ENCODE measurements at places on chromosomes 4 and X.

DNA sequence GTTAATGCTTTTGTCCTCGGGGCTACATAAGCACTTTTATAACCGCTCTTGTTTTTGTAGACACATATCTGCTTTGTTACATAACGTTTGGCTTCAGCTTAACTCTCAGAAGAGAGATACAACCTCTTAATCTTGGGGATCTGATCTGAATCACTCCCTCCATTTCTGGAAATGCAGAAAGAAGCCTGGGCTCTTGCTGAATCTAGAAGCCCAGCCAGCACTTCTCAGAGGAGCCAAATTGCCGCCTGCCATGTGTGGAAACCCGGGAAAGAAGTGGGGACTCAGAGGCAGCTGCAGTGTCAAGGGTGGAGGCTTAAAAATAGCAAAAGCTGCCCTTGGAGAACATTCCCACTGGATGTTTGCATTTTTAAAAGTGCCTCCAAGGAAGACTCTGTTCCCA, 69.3 kb upstream of the LDB2 start:
- DNase-seq = peak; percentile 31

- no peak for DNase-seq
Measured at GRCh38 chrX:114581528-114582263, 2.2 kb upstream of the HTR2C start.

DNA sequence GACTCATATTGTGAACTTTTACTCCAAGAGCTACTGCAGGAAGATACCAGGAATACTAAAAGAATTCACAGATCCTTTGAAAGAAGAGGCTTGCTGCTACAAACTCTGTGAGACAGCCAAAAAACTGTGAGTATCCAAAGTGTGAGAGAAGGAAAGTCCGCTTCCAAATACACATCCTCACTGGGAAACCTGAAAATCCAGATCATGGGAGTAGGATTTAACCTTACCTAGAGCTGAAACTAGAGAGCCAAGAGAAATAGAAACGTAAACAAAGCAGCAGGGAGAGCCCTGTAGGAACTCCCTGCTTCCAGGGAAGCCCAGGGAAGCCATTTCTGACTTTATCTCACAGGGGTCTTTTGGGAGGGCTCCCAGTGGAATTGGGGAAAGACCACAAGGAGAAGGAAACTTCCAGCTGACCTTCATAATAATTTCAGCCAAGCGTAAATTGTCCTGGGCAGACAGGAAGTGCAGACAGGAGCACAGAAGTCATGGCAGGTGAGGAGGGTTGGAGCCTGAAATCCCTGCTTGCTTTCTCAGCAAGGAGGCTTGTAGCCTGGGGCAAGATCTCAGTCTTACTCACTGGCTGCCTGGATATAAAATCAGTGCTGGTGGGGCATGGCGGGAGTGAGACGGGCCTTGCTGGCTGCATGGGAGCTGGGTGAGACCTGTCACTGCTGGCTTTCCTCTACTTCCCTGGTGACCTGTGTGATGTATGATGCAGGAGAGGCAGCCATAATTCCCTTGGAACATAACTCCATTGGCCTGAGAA, 26.2 kb upstream of the NFKB1 start:
- DNase-seq = no peak

DNA sequence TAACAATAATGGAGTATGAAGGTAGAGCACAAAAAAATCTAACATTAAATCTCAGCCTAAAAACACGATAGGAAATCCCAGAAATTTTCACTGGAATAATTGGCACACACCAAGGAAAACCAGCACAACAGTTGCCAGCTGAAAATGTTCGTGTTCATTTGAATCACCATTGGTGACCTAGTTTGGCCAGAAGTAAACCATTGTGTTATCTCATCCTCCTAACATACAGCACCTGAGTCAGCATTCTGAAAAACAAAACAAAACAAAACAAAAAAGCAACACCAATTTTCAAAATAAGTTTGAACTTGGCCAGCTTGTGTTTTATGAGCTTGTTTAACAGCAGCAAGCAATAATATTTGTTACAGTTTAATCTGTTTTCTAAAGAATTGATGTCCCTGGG, 41.1 kb downstream of the UCHL1 start:
- DNase-seq = no peak

DNA sequence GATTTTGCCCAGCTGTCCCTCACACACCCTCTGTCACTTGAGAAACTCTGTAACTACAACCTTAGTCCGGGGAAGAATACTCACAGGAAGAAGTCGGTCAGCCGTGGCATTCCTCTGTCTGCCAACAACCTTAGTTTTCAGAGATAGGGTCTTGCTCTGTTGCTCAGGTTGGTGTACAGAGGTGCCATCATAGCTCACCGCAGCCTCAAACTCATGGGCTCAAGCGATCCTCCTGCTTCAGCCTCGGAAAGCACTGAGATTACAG, 12.2 kb upstream of the SPCS3 start:
- DNase-seq = no peak

DNA sequence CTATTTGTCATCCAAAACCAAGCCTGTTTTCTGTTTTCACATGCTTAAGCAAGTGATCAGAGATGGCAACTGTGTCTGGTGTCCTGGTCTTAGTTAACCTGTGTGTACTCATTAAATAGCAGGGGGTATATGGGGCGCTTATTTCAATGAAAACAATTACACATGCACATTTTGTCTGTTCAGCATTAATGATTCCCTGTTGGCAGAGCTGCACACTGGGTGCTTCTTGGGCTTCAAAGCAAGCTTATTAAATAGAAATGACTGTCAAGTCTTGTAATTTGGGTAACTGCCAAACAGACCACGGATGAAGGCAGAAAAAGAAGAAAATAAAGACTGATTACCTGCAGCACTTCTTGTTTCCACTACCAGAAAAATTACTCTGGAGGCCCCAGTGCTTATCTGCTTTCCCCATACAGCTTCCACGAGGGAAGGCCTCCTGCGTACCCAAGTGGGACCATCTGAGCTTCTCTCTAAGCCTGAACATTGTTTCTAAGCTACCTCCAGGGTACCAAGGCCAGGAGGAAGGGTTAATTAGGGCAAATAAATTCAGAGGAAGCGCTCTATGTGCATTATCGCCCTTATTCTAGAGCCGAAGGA, 107.2 kb upstream of the TBL1X start:
- DNase-seq = no peak

DNA sequence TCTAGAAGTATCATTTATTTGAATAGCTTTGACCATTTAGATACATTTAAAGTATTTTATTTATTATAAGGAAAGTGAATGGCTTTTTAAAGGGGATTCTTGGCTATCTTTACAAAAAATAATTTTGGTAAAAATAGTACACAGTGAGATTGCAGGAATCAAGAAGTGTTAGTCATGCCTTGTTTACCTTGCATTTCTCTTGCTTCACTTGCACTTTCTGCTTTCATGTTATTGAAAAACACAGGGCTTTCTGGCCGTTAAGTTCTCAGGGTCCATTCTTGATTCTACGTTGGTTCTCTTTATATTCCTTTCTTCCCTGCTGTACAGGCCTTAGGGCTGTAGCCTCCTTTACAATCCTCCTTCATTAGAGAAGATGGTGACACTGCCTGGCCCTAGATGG, 21.8 kb upstream of the SEC24D start:
- no peak for DNase-seq

GRCh38 chrX:153818571-153819383, 11.6 kb downstream of the PDZD4 start:
- no peak for DNase-seq

DNA sequence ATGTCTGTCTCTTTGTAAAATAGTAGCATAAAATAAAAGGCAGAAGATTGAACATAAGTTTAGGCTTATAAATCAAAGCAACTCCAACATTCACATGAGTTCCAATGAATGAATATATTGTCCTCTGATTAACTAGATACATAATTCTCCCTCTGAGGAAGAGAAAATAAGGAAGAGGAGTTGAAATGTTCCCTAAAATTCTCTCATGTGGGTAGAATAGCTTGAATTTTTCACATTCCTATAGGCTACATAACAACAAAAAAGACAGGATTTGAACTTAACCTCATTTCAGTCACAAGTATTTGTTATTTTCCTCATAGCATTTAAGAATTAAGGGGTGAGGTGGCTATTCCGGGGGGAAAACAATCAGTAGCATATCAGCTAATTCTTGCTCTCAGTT, 462.4 kb upstream of the NDST4 start:
- no peak for DNase-seq

DNA sequence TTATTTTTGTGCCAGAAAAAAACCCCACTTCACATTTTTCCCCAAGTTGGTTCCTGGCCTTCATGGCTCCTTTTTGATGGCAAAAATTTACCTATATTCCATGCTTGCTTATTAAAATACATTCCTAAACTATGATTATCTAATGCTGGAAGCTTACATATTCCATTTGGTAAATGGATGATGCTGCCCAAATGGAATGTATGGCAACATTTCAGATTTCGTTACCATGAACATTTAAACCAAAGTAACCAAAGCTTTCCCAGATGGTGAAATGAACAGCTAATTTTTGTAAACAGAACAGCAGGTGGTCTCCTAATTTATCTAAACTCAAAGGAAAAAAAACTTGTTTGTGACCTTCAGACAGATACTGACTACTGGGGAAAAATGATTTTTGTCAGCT, 110.8 kb upstream of the TEX13A start:
- DNase-seq = peak; percentile 47

GRCh38 chr4:988726-989721, 2.2 kb downstream of the IDUA start:
- no peak for DNase-seq

GRCh38 chr4:37101686-37102085, 142.9 kb upstream of the NWD2 start:
- DNase-seq = no peak

- no peak for DNase-seq
Measured at GRCh38 chr4:37393321-37393720, 148.8 kb downstream of the NWD2 start.

GRCh38 chr4:153901220-153901619, 112.3 kb upstream of the SFRP2 start:
- no peak for DNase-seq

- DNase-seq = peak; percentile 56
Measured at GRCh38 chr4:141802333-141802732, 165.9 kb downstream of the IL15 start.

- DNase-seq = no peak
Measured at GRCh38 chr4:162706632-162707031, 460.1 kb downstream of the NAF1 start.

DNA sequence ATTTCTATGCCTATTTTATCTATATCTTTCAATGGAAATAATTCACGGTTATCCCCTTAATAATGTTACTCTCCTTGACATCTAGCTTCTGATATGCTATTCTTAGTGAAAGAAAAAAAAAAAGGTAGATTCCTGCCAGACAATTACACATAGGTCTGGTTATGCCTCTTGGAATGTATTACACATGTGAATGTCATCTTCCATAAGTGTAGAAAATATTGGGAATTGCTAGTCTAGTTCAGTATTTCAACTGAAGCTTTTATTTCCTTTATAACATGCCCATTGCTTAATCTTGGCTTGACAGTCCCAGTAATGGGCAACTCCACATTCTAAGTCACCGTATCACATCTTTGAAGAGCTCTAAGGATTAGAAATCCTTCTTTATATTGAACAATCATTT, 25.4 kb upstream of the PPP1R2C start:
- peak; percentile 19 for DNase-seq

DNA sequence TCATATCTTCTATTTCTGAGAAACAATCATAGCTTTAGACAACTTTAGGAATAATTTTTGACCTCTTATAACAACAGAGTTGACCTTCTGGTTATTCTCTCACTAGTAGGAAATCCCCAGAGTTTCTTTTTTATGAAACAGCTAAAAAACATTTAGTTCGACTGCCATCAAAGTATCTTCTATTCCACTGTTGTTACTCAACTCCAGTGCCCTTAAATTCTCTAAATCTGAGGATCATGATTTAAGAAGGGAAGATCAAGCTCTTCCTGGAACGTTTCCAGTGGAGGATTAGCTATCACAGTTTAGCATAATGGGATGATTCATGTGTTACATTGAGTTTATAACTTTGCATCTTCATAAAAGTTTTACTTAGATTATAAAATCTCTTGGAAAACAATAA, 134.9 kb upstream of the VEGFC start:
- DNase-seq = peak; percentile 70

DNA sequence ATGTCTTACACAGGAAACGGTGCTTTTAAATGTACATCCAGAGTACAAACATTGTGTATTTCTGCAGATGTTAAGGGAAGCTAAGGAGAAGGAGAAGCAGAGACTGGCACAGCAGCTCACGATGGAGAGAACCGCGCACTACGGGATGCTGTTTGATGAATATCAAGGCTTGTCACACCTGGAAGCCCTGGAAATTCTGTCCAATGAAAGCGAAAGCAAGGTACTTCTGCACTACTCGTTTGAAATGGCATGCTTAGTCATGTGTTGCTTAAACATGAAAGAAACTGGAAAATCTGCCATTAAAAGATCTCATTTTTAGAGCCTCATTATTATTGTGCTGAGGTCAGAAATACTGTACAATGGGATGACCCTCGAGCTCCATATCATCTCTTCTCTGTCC, 47.2 kb downstream of the FAM114A1 start:
- DNase-seq = no peak

DNA sequence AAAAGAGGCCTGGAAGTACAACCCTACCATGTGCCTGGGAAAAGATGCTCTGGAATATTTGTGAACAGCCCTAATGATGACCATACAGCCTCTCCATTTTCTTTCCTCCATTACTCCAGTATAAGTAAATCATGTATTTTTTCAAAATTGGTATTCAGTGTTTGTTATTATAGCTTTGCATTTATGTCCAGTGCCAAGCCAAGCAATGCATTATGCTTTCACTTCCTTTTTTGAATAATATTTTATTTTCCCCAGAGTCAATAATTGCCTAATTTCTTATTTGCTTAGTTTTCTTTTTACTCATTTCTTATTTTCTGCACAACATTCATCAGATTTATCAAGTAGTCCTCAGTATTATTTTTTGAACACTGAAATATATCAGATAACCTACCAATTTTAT, 49.3 kb upstream of the EOLA2 start:
- DNase-seq = no peak

- no peak for DNase-seq
Measured at GRCh38 chr4:23324021-23324690, 565.7 kb downstream of the PPARGC1A start.

DNA sequence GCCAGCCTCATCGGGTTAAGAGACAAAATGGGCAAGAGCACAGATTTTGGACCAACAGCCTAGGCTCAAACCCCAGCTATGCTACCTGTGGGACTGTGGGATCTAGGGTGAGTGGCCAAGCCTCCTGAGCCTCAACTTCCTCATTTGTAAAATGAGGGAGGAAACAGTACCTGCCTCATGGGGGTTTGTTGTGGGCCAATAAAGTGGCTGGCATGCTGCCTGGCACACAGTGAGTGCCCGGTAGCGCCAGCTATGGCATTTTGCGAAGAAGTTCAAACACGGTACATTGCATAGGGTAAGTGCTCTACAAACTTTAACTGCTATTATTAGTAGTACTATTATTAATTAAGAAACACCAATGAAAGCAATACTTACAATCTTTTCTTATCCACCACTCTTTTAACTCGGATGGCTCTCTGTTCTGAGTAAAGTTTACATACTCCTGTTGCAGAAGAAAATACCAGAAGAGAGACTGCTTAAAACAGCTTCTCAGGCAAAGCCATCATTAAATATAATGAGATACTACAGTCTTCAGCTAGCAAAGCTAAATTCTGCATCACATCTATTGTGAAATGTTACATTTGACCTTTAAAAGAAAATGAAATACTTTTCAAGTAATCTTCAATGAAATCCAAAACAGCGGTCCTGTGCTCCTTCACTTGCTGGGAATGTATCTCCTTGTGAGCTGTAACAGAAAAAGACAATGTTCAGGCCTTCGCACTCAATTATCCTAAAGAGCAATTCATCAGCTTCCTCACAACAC, 70.1 kb downstream of the NSG1 start:
- no peak for DNase-seq
